GM23248 (cell line): ENCODE measurements at places on chromosomes 12 and 14. TPM values are rescaled to one million over a fixed set of nuclear protein-coding genes. Genes with fewer than 3 reads are reported as not detected.

DNA sequence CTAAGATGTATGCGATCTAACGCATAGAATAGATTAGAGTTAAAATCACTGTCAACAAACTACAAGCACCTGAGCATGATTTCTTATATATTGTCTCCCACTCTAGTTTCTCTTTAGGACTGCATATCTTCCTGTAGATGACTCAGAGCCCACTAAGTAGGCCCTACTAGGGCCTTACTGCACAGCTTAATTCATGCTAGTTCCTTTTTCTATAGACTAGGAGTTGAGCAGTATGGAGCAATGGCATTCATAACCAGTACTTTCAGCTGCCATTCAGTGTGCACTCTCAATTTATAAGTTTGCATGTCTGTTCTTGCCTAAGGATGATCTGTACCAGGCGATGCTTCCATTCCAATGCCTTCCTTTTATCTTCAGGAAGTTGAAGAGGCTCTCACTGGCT, 103.5 kb downstream of the METTL25 start:
- no peak for DNase-seq
- H3K4me3 ChIP-seq = no peak overlapping the region

- H3K27me3 ChIP-seq = peaks cover 36% of the 10 kb centered on the region
- H3K36me3 ChIP-seq = no peaks in the 10 kb centered on the region
- DNase-seq = no peak
- no peak overlapping the region for H3K27ac ChIP-seq
- no peaks in the 10 kb centered on the region for H3K4me1 ChIP-seq
- H3K4me3 ChIP-seq = no peak overlapping the region
Measured at GRCh38 chr12:52632656-52633055, 14.3 kb upstream of the KRT73 start.

The PRKAG1 gene
- polyA plus RNA-seq = 62.5 and 66.8 TPM in 2 replicates

- H3K36me3 ChIP-seq = no peaks in the 10 kb centered on the region
- H3K27ac ChIP-seq = peak overlapping the region; percentile 19; the same call in 1 of the 2 replicates
- DNase-seq = peak; percentile 37
- H3K27me3 ChIP-seq = no peaks in the 10 kb centered on the region
- no peak overlapping the region for H3K4me3 ChIP-seq
Measured at GRCh38 chr14:103638594-103638993, 9.6 kb downstream of the KLC1 start.
